ENCODE measurements at places on chromosomes 6 and 20.

DNA sequence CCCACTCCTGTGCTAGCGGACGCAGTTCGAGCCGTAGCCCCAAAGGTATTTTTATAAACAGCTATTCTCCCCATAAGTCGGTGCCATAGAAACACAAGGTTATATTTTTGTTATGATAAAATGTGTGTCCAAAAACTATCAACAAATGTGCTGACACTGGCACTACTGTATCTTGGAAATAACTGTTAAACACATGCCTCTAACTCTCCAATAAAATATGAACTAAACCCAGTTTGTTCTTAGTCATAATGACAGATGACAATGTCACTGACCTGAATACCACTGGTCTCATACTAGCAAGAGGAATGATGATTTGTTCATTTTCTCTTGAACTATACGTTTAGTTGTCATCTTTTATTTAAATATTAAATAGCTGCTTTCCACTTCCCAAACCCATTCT, 51.4 kb upstream of the NUP153 start:
- no peak for DNase-seq

DNA sequence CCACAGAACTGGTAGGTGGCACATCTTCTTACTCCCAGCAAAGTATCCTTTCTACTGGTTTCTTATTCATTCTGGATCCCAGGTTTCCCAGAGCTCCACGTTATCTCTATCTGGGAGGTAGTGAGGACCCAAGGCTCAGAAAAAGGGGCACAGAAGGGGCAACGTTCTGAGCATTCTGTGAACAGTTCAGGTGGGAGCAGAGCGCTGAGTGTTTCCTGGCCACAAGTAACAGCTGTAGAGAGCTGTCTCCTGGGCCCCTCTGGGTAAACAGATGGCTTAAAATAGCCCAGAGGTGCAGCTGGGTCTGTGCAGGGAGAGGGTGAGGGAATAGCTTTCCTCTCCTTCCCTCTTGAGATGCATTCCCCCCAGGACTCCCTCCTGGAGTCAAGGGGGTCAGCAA, 2.1 kb downstream of the APOBEC2 start:
- no peak for DNase-seq

DNA sequence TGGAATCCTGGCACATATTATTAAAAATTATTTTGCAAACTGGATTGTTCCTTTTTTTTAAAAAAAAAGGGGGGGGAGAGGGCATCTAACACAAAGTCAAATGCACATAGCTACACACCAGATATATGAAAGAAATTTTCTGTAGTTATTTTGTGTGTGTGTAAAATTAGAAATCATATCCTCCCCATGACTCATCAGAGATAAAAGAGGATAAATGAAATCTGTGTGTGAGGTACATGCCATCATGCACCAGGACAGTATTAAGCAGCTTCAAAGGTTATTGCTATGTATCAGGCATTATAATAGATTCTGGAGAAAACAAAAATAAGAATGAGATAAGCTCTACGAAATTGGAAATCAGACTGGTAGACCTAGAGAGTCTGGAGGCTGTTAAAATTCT, 5.2 kb downstream of the BTBD9 start:
- DNase-seq: no peak

DNA sequence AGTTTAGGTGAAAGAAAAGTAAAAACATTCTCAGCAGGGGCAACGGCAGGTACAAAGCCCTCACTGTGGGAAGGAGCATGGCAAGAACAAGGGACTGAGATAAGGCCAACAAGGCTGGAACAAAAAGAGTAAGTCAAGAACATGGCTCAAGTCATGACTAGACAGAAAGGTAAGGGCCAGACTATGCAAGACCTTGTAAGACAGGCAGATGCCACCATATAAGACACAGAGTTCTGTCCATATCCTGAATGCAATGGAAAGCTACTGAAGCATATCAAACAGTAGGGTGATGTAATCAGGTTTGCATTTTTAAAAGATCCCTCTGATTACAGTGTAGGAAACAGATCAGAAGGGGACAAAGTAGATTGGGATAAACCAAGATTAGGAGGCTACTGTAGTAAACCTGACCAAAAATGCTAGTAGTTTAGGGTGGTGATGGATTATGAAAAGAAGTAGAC, 5.5 kb downstream of the REV3L start:
- DNase-seq: no peak

GRCh38 chr20:33191484-33191883, 23.5 kb downstream of the BPIFA2 start:
- DNase-seq: no peak
